WTC11 (cell line): ENCODE measurements at places on chromosomes 3 and 15. TPM values are rescaled to one million over a fixed set of nuclear protein-coding genes. Genes with fewer than 3 reads are reported as not detected.

DNA sequence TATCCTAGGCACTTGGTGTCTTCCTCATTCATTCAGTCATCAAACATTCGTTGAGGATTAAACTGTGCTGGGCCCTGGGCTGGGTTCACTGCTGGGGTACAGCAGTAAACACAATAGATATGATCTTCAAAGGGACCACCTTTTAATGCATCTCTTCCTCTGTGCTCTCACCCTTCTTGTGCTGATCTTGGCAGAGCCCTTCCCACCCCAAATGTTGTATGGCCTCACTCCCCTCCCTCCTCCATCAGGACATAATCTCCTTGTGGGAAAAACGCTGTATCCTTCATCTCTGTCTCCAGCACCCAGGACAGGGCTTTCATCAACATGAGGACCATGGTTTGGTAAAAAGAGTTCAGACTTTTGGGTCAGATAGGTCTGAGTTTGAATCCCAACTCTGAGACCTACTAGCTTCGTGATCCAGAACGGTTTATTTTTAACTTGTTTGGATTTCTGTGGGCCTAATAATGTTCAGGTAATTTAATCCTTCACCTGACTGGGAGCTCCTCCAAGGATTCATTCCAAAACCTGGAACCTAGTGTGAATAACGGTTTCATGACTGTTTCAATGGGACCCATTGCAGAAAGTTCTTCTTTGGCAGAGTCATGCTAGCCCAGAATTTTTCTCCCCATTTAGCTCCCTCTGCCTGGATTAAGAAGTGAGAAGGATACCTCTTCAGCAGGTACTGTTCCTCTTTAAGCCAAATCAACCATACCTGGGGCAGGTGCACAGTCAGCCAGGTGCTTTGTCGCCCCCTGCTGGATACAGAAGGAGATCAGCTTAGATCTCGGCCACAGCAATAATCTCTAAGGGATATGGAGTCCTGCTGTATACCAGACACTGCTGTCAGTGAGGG is 5.2 kb upstream of the WNT7A start:
- peak; percentile 77 for DNase-seq

- peak; percentile 88 for DNase-seq
Measured at GRCh38 chr3:129942296-129942695, 32.2 kb upstream of the TRH start.

DNA sequence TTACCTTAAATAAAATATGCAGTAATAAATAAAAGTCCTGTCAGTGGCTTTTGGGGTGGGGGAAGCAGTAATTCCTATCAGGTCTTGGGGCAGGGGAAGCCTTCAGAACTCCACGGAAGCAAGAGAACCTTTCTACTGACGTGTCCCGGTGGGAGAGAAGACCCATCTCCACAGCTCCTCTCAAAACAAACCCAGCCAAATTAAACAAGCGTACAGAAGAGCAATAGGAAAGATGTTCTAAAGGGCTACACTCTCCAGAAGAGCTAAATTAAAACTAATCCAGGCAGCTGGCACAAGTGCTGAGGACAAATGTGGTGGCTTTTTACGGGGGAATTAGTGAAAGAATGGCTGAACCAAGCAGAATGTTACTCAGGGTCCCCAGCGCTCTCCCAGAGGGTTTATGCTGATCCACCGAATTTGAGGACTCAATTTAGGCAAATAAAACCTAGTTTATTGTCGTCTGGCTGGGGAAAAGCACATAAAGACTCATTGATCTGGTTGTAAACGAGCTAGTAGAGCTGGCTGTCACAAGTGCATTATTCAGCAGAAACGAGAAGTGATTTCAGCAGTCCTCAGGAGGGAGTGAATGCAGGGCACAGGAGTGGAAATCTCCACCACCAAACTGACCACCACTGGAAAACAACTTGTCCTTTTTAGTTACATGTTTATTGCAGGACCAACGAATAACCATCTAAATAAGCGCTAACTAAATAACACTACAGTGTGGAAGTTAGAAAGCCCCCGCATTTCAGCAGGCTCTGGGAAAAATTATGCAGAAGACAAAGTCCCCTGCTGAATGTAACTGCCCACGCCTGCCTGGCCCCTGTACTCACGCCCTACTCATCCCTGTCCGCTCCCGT is 13.5 kb downstream of the BFSP2 start:
- no peak for DNase-seq

GRCh38 chr3:23270423-23270822 is 67.3 kb downstream of the UBE2E2 start:
- no peak for DNase-seq

GRCh38 chr3:30810625-30811024 is 83.8 kb downstream of the GADL1 start:
- peak; percentile 10 for DNase-seq

- DNase-seq: no peak
Measured at GRCh38 chr15:24761704-24762302, 86.2 kb downstream of the NPAP1 start.

DNA sequence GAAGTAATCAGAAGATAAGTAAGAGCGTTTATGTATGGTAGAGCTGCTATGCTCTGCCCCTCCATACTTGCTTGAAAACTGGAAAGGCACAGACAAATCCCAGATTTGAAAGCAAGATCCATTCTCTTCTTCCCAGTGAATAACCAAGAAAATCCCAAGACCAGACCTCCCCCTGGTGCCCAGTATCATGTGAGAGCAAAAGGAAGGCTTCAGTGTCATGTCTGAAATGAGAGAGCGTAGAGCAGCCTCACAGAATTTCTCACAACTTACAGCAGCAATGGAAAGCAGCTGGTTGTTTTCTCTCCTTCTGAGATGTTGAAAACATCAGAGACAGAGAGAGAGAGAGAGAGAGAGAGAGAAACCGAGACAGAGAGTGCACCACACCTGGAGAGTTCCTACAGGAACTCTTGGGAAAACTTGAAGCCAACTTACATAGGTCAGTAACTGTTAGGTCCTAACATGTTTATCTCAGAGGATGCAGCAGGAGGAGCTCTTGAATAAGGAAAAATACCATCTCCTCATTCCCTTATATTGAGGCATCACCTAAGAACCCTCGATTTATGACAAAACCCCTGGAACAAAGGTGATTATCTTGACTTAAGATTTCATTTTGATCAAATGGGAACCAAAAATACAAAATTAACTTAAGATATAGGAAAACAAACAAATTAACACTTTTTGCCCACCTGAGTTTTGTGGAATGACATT is 273.3 kb downstream of the NSUN3 start:
- DNase-seq: no peak

- DNase-seq: no peak
Measured at GRCh38 chr15:86164232-86164898, 84.7 kb downstream of the AGBL1 start.

DNA sequence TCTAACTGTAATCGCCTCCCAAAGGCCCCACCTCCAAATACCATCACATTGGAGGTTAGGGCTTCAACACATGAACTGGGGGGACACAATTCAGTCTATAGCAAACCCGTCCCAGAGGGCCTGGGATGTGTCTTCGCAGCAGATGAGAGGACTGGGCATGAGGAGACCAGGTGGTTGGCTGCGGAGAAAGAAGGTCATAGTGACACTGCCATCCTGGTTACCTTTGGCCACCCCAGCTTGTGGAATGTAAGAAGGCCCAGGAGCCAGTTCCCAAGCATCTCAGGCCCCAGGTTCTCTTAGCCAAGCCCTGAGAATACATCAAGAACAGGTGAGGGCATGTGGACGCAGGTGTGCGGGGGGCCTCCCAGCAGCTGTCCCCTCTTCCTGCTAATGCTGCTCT is 6.4 kb upstream of the RARRES1 start:
- DNase-seq: no peak

DNA sequence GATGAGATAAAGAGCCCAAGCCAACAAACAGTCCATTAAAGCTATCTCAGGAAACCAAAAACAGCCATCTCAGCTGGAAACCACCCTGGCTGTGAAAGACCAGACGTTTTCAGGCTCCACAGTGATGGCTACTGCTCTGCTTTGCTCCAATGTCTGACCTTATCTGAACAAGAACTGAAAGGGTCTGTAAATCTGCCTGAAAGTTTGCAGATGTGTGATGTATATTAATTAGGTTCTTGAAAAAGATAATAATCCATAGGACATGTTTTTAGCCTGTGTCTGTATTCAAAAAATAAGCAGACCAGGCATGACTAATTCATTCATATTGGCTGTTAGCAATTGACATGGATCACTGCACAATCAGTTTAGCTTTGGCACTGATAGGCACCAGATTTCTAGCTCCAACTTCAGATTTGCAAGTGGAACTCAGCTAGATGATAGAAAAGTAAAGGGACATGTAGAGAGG is 611.4 kb upstream of the NAALADL2 start:
- no peak for DNase-seq

- no peak for DNase-seq
Measured at GRCh38 chr3:21654241-21654640, 96.8 kb downstream of the ZNF385D start.

DNA sequence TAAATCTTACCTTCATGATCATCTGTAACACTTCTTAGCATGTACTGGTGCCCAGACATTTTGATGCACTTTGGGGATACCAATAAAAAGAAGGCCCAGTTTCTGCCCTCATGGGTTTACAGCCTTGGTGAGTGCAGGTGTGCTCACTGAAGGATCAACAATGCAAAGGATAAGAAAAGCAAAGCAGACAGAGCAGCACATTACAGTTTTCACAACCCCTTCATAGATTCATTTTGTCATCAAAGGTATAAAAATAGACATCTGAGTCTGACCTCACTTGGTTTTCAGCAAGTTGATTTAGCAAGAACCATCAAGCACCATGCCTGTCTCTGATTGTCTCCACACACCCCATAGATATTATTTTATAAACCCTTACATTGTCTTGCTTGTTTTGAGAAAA is 77.6 kb downstream of the BFSP2 start:
- no peak for DNase-seq

- no peak for DNase-seq
Measured at GRCh38 chr3:15206662-15207576, 873 bp downstream of the CAPN7 start.

- no peak for DNase-seq
Measured at GRCh38 chr3:172100482-172100881, 61.1 kb downstream of the FNDC3B start.

DNA sequence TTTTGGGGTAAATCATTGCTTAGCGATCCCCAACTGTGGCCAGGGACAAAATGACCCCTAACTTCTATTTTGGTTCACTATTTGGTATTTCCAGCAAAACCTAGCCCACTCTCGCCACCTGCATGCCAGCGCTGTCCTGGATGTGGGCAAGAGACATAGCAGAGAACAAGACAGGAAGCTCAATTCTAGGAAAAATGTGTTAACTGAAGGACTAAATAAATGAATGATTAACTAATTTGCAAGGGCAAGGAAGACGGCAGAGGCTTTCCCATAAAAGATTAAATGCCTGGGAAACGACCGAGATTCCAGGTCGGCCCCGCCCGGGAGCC is 408 bp downstream of the NICN1 start:
- no peak for DNase-seq

Gene PLA2G4F
- 0.11 to 0.18 TPM (median 0.16 TPM) in 3 replicates for total RNA-seq

Gene KCNAB1
- 0.41 to 1.1 TPM (median 1.0 TPM) in 3 replicates for total RNA-seq

Gene CFAP20DC
- total RNA-seq: 4.9 to 6.1 TPM (median 5.7 TPM) in 3 replicates

Gene ARPC4
- 127 to 143 TPM (median 133 TPM) in 3 replicates for total RNA-seq

Gene CNTN3
- total RNA-seq: 0.14 to 0.17 TPM (median 0.14 TPM) in 3 replicates

Gene EEF1AKMT4
- 11.3 to 11.8 TPM (median 11.4 TPM) in 3 replicates for total RNA-seq

Gene TCF12
- total RNA-seq: 73.2 to 92.9 TPM (median 81.3 TPM) in 3 replicates

Gene RGMA
- total RNA-seq: 36.9 to 47.2 TPM (median 37.7 TPM) in 3 replicates

Gene EPHA3
- 0.32 to 0.74 TPM (median 0.41 TPM) in 3 replicates for total RNA-seq
